NCI-H1105 treated with DMSO at 0.1 percent for 48 hours (cell line): ENCODE measurements at places on chromosomes 5 and 9.

DNA sequence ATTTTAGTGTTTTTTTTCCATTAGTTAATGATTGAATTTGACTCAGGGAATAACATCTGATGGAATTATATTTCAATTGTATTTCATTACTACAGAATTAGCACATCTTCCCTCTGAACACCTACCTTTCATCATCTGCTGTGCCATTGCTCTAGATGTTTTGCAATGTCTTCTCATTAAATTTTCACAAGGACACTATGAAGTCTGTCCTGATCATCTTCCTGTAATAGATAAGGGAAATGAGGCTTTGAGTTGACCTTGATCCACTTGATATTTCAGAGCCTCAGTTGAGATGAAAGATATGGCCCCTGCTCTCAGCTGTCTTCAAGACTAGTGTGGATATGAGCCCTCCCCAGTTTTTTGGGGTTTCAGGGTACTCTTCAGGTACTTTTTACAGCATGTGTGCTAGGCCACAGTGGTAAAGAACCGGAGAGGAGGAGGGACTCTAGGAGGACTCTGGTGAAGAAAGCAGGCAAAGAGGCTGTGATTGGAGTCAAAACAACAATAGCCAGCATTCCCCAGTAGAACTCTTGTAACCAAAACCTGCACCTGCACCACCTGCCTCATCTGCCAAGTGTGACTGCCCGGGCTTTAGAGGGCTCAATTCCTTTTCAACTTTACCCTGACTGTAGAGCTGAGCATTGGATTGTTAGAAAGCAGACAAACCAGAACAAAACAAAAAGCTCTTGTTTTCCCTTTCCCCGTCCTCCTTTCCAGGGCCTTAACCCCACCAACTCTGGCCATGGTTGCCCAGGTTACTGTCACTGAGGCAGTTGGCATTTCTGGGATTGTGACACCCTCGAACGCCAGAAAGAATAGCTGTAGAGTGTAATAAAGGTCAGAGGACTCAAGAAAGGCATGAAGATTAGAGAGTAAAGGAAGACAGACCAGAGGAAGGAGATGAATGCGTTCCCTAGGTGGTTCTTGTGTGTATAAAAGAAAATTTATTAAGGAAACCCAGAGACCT lies 56.3 kb downstream of the ERAP1 start:
- no peak for DNase-seq

- no peak for DNase-seq
Measured at GRCh38 chr5:59061377-59061776, 478.5 kb downstream of the RAB3C start.

GRCh38 chr5:116787570-116787969 lies 212.9 kb upstream of the SEMA6A start:
- DNase-seq = no peak

DNA sequence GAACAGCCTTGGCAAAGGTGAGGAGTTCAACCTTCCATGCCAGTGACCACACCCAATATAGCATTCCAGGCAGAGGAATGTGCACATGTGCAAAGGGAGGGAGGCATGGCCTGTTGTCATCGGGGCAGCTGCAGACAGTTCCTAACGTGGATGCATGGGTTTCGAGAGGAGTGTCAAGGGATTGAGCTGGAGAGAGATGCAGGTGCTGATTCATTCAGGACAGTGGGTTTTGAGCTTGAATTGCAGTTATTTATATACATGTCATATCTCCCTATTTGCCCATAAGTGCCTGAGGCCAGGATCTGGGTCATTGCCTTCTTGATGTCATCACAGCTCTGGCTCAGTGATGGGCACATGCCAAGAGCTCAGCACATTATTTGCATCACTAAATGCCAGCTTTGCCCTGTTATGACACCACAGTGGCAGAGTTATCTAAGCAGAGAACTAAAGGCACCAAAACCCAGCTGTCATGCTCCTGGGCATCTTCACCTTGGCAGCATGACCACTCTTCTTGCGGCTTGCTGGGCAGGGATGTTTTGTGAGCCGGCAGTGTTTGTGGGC lies 278.0 kb downstream of the NTRK2 start:
- DNase-seq = no peak

GRCh38 chr9:78038620-78039300 lies 7.1 kb upstream of the GNAQ start:
- no peak for DNase-seq
